ENCODE measurements at places on chromosomes 5 and 9.
A peak's percentile ranks its signal among the peaks of the same experiment; 100 is the strongest.

DNA sequence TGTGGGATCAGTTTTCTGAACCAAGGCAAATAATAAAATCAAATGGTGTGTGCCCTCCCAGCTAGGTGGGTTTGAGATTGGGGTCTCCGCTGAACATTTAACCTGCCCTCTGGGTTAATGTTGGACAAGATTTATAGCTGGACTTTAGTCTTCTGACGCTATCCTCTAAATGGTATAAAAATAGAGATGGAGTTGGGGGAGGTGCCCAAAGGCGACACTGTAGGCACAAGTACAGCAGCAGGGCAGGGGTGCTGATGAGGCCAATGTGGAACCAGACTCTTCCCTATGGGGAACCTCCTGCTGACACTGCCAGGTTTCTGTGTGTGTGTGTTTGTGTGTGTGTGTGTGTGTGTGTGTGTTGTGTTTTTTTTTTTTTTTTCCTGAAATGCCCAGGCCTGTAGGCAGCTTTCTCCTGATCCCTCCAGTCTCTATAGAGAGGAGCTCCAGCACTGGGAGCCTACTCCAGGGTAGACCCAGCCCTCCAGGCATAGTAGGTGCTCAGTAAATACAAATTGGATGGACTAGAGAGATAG, 37.9 kb downstream of the PCDH1 start:
- DNase-seq: no peak

DNA sequence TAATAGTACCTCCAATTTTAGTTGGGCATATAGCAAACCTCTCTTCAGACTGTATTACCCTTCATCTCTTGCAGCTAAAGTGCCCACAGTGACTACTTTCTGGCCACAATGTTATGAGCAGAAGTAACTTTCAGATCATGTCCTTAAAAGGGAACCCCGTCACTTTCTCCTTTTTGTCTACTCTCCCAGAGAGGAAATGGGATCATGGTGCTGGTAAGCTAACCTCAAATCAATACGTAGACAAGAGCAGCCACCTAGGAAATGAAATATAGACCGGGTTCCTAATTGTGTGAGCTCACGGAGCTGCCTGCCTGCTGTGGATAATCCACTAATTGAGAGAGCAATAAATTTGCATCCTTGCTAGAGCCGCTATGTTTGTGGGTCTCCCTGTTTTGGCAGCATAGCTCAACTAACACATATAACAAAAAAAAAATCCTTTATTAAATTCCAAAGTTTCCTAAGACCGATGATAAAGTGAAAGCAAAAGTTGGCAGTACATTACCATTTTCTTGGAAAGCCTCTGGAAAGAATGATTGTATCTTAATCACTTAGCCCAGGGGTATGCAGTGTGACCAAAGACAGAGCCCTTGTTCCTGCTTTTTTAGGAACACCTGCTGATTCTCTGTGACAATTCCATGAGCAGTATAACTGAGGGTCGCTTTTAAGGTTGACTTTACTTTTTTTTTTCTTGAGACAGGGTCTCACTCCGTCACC, 5.6 kb upstream of the IL7R start:
- DNase-seq: peak; percentile 35

GRCh38 chr5:123035360-123035917, 1.1 kb downstream of the PPIC start:
- DNase-seq: peak; percentile 27

DNA sequence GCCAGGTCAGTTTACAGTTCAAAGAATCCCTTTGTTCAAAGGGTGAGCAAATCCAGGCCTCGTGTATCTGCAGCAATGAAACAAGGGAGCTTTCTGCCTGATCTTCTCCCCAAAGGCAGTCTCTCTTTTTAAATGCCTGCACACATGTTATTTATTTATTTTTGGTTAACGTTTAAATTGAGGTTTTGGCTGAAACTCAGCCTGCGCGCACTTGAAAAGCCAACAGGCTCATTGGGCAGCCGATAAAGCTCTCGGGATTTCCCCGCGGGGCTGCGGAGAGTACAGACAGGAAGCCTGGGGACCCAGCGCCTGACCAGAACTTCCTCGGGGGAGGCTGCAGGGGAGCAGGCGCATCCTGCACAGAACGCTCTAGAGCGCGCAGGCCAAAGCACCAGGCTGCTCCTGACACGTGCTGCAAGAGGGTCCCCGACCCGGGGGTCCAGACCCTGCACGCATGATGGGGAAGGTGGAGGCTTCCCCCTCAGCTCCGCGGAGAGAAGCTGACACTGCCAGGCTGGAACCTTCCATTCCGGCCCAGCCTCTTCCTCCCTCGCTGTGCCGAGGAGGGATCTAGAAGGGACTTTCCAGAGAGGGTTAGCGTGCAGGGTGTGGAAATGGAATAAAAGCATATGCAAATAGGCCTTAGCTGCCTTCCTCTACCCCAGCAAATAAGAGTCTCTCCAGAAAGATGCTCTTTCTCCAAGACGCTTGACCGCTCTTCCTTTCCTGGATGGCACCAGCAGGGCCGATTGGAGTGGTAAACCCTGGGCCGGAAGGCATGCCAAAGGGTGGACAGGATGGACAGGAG, 46.1 kb downstream of the PTTG1 start:
- peak; percentile 87 for DNase-seq

DNA sequence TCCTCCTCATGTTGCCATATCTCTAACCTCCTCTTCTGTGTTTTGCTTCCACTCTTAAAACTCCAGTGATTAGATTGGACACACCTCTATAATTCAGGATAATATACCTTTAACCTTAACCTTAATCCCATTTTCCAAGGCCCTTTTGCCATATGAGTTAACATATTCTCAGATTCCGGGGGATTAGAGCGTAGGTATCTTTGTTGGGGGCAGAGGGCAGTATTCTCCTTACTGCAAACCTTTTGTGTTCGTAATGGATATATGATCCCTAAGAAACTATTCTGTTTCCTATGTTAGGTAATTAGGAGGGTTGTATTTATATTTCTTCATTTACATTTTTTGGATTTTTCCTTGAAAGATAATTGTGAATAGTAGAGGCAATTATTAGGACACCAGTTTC, 99.5 kb downstream of the VPS13A start:
- no peak for DNase-seq

DNA sequence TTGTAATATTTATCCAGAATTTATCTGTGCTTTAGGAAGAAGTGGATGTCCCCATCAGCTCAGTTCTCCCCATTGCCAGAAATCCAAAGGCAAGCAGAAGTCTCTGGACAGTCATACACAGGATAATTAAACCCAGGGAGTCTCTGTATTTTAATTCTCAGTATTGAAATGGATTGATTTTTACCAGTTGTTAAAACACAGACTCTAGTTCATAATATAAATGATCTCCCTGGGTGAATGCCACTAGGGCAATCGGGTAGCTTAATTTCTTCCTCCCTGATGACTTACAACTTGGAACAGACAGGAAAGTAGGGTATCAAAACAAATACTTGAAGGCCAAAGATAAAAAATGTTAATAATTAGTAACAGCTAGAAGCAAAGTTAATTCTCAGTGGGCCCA, 66.5 kb upstream of the DAP start:
- no peak for DNase-seq

- no peak for DNase-seq
Observed at GRCh38 chr5:115637507-115637906, 11.7 kb upstream of the TMED7 start.

GRCh38 chr9:99905833-99906402, 536 bp upstream of the STX17 start:
- peak; percentile 6 for DNase-seq

DNA sequence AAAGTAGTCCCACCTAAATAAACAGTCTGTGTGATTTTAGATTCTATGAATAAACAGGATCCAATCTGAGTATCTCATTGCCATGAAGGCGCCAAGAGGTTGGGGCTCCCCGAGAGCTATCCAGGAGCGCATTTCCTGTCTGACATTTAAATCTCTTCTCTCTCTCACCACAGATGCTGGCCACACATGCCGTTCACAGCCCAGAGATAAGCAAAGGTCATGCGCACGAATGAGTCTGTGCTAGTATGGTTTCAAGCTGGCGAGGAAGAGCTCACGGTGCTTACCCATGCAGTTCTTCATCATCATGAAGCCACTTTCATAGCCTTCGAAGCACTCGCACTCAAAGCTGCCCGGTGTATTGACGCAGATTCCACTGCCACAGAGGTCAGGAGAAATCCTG, 199.4 kb downstream of the FBN2 start:
- DNase-seq: no peak

GRCh38 chr9:122474561-122474960, 3.2 kb downstream of the OR1J1 start:
- DNase-seq: peak; percentile 12

DNA sequence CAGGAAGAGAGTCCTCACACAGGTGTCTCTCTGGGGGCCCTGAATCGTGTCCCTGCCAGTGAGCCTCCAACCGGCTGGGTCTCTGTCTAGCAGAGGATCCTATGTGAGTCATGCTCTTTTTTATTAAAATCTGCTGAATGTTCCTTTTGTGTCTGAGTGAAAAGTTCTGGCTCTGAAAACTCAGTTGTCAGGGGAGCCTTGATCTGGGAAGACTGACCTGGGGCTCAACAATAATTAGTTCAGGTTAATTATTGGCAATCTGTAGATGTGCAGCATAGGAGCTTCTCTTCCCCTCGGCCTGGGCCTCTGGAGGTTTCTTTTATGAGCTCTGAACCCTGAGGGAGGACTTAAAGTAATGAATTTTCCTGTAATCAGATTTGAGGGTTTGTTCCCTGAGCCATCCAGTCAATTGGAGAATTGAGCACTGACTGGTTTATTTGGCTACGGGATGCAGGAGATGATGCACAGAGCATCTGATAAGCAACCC, 45.2 kb downstream of the ALG2 start:
- no peak for DNase-seq

GRCh38 chr5:139566611-139567010, 5.5 kb downstream of the UBE2D2 start:
- no peak for DNase-seq

GRCh38 chr5:146327257-146327870, 11.3 kb upstream of the POU4F3 start:
- DNase-seq: no peak

DNA sequence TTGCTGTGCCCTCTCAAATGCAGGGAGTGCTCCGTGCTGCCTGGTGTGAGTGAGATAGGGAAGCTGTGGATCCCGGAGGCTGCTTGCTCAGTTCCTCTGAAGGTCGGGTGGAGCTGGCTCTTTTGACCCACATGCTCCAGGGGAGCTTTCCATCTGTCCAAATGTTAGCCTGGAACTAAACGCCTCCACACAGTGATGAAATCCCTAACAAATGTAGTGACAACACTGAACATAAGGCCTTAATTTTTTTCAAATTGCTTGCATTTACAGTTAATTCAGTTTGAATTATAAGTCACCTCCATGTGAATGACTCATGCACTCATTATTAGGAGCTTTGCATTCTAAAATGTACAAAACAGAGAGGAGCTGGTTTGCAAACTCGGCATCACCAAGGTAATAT, 27.0 kb downstream of the PRDM6 start:
- peak; percentile 43 for DNase-seq

- DNase-seq: peak; percentile 21
Observed at GRCh38 chr9:36987891-36988290, 46.2 kb downstream of the PAX5 start.

- no peak for DNase-seq
Observed at GRCh38 chr5:87231037-87231808, 36.5 kb upstream of the RASA1 start.

DNA sequence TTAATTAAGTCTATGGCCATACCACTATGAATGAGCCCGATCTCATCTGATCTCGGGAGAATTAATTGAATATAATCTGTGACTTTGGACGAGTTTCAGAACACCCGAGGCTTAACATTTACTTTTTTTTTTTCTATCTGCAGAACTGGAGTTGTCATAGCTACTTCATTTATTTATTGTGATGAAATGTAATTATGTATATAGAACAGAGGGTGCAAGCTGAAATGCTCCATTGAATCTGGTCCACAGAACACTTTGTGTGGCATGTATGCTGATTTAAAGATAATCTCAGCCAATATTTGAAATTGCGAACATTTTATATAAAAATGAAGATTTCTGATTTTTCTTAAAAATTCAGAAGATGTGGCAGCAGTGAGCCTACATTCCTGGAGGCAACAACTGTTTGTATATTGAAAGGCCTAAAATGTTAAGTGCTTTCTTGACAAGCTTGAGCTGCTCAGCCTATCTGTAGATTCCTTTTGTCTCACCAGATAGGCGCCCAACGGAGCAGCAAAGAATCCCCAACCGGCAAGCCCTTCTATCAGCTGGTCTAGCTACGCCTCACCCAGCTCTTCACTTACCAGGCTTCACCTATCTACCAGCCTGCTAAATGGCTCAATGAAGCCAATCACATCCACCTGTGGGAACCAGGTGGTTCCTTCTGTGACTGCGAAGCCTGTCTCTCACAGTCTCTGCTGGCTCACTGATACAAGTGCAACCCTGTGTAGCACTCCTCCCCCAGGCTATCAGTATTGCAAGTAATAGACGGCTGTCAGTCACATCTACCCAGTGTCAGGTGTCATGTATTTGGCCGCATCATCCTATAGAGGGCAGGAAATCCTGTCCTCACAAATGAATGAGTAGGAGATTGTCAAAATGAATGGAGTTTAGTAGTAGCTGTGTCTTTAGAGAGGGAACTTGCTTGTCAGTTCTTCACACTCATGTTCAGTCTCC, 170.6 kb upstream of the MRPS30 start:
- no peak for DNase-seq

- DNase-seq: no peak
Observed at GRCh38 chr9:125262294-125262991, 817 bp downstream of the GAPVD1 start.

DNA sequence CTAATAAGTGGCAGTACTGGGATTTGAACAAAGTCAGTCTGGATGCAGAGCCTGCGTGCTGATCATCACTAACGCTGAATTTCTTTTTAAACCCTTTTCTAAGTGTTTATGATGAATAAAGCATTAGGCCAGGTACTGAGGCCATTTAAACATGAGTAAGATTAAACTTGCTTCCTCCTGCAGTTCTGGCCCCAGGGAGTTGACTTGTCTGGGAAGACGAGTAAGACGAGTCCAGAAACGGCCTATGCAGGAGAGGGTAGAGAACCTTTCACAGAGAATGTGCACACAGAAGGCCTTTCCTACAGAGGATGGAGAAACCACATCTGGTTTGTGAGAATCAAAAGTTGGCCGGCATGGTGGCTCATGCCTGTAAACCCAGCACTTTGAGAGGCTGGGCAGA, 42.9 kb downstream of the SPRY4 start:
- DNase-seq: no peak

DNA sequence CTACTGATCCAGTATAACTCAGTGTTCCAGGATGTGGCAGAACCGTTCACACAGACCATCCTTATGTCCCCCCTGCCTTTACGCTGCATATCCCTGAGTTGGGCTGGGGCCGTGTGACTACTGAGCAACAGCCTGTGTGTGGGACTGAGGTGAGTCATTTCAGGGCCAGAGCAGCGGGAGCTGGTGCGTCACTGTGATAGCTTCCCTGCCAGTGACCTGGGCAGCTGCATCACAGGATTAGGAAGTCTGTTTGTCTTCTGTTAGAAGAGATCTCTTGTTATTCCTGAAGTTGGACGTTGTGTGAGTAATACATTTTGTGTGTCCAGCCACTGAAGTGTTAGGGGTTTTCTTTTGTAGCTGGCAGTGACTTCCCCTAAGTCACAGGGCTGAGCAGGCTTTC, 35.6 kb downstream of the TPPP start:
- peak; percentile 93 for DNase-seq

GRCh38 chr9:130320723-130321481, 55.3 kb downstream of the HMCN2 start:
- no peak for DNase-seq
